DMS79 (cell line): ENCODE measurements at places on chromosomes 16 and 17.

- DNase-seq = no peak
These were observed 87.2 kb downstream of the TBC1D16 start for GRCh38 chr17:79948406-79948944.

- DNase-seq = no peak
These were observed 3.8 kb downstream of the CMIP start for GRCh38 chr16:81448154-81449131.

DNA sequence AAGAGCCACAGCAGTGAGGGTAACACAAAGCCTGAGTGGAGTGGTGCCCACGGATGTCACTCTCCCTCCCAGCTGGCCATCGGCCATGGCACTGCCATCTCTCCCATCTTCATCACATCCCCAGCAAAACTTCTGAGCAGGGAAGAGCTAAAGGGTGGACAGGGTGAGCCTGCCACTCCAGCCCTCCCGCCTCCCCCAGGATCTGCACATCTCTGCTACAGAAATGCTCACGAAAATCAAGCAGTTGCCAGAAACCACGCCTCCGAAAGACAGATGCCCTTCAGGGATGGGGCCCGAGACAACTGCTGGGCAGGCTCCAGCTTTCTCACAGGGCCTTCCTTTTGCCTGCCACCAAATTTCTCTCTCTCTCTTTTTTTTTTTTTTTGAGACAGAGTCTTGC is 3.6 kb downstream of the GRIN2C start:
- no peak for DNase-seq

DNA sequence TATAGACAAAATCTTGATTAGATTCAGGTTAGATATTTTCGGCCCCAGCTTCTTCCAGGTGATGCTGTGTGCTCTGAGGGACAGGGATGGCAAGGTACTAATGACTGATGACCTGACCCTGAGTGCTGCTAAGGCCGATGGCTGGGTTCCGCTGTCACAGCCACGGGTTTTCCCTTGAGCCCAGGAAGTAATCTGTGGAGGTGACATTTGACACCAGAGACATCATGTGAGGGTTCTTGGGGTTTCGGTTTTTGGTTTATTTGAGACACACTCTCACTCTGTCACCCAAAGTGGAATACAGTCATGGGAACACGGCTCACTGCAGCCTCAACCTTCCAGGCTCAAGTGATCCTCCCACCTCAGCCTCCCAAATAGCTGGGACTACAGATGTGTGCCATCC is 9.8 kb downstream of the OTOP3 start:
- no peak for DNase-seq
